Parietal lobe (tissue), 2 donors: ENCODE measurements at places on chromosomes 3 and 15. TPM values are rescaled to one million over a fixed set of nuclear protein-coding genes. Genes with fewer than 3 reads are reported as not detected.

The RTP3 gene
- not detected for total RNA-seq

The PRR20G gene
- not detected for total RNA-seq

The THAP10 gene
- total RNA-seq, result 4.1 TPM

The SRGAP3 gene
- 209 TPM for total RNA-seq

The HACD3 gene
- total RNA-seq, result 95.2 TPM

The SPTBN5 gene
- total RNA-seq, result 0.63 TPM

The BOC gene
- total RNA-seq, result 33.8 TPM

The GUCA1C gene
- total RNA-seq, result not detected

The OXTR gene
- total RNA-seq, result 2.5 TPM

The SPATA12 gene
- total RNA-seq, result not detected

The CCDC80 gene
- total RNA-seq, result 4.4 TPM

The LRRC57 gene
- 27.2 TPM for total RNA-seq

The DAG1 gene
- total RNA-seq, result 30.7 TPM

The ADAMTS17 gene
- total RNA-seq, result 8.5 TPM

The LIPH gene
- total RNA-seq, result not detected

The SHC4 gene
- 7.2 TPM for total RNA-seq

The GOLGA6A gene
- not detected for total RNA-seq

The NEO1 gene
- 231 TPM for total RNA-seq
